Cardiac septum (tissue), 1 donor: ENCODE measurements at places on chromosomes 5 and 9. TPM values are rescaled to one million over a fixed set of nuclear protein-coding genes. Genes with fewer than 3 reads are reported as not detected.
A peak's percentile ranks its signal among the peaks of the same experiment; 100 is the strongest.

The WNT8A gene
- total RNA-seq = not detected

The SNCB gene
- 0.43 TPM for total RNA-seq

The CCL27 gene
- total RNA-seq = not detected

The KDM4C gene
- 16.8 TPM for total RNA-seq

The PFN3 gene
- total RNA-seq = not detected

DNA sequence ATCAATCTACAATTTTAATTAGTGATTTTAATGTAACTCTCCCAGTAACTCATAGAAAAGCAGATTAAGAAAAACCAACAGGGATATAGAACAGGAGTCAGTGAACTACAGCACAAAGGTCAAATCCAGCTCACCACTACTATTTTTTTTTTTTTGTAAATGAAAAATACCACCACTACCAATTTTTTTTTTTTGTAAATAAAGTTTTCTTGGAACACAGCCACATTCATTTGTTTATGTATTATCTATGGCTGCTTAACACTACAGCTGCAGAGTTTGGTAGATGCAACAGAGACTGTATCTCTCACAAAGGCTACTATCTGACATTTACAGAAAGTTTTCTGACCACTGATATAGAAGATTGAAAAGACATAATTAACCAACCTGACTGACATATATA, 11.7 kb downstream of the ZNF510 start:
- no peak for DNase-seq

DNA sequence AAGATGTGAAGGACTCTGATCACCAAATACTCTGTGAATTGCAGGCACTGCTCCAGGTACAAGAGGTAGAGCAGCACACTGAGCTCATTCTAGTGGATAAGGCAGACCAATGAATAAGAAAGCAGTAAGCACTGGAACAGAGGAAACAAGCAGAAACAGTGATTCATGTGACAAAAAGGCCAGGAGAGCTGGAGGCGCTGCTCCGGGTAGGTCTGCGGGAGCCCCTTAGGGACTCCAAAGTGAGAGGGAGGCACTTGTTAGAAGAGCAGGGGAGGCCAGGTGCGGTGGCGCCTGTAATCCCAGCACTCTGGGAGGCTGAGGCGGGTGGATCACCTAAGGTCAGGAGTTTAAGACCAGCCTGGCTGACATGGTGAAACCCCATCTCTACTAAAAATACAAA, 231.6 kb upstream of the NFIL3 start:
- no peak for DNase-seq

- DNase-seq = no peak
Observed at GRCh38 chr5:136011414-136012001, 17.3 kb upstream of the TGFBI start.

DNA sequence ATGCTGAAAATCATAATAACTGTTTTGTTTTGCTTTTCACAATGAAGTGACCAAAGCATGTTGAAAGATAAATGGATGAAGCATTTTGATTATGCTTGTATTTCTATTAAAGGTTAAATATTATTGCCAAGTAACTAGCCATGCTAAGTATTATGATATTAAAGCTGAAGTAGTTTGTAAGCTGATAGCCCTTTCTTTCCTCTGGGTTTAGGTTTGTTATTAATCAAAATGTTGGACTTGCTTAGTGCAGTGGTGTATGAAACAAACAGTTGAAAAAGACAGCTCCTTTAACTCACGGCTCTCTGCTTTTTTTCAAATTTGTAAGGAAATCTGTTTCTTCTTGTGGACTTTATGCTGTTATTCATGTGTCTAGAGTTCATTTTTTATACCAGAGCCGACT, 246.0 kb downstream of the CWC27 start:
- no peak for DNase-seq

DNA sequence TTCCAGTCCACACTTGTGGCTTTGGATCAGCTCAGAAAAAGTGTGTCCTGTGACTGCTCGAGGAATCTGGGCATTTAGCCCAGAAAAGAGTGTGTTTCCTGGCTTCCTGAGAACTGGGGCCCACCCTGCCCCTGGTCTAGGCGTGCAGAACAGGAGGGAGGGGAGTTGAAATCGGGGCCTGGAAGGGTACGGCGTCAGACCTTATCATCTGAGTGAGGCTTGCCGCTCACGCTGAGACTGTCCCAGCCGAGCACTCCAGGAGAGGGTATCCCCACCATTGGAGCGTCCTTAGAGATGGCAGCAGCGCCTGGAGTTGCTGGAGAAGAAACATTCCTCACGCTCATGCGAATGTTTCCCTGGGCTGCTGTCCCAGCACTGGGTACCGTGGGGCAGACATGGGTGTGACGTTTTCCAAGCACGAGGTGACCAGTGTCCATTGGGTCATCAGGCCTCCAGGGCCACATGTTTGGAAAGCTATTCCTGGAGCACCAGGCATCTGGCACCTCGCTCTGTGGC, 22.5 kb downstream of the NEK6 start:
- no peak for DNase-seq

DNA sequence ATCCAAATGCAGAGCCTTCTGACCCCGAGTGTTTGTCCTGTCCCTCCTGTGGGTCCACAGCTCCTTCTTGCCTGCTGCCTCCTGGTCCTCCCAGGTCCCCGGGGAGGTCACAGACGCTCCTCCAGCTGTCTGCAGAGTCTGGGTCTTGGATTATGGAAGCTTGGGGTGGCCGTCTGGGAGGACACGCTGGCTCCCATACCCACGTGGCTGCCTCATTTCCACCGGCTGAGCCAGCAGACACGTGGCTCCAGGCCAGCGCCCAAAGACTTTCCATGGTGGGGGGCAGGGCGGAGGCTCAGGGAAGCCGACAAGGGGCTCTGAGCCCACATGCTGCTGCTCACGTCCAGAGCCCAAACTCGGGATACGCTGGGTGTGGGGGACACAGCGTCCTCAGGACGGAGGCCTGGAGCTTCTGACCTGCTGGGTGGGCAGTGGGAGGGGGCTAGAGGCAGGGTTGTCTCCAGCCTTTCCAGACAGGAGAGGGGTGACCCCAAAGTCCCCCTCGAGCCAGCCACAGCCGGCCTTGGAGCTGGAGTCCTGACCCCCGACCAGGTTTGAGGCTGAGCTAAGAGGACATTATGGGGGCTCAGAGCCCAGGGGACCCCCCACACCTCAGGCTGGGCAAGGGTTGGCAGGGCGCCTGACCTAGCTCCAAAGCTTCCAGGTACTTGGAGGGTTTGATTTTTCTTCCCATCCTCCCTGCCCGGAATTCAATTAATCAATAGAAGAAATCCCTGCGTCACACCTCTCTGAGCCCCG, 24.2 kb upstream of the RNU6ATAC start:
- no peak for DNase-seq

GRCh38 chr5:69502367-69502766, 9.8 kb downstream of the OCLN start:
- no peak for DNase-seq

DNA sequence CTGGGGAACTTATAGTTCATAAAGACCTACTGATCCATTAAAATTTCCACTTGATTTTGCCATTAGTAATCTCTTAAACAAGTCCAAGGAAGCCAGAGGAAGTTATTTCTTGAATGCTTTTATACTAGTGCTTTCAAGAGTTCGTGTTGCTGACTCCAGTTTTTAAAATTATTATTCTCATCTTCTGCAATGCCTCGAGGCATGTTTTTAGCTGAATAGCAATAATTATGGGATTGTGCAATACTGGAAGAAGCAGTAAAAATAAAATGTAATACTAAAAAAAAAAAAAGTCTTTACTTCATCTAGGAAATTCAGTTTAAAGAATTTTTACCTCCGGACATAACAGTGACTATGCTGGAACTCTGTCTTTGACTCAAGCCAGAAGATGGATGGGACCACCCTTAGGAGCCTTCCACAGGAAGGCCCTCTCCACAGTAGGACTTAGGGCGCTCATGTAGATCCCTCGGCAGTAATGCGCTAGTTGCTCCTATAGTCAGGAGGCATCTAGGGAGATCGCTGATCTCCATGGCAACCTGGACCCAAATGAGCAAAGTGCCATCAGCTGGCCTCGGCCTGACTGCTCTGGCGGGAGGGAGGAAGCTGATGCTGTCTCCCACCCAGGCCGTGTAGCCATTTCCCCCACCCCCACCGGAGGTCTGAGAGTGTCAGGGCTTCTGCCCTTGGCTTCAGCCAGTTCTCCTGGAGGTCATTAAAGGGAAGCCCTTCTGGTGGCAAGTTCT, 56.7 kb downstream of the DAPK1 start:
- no peak for DNase-seq

DNA sequence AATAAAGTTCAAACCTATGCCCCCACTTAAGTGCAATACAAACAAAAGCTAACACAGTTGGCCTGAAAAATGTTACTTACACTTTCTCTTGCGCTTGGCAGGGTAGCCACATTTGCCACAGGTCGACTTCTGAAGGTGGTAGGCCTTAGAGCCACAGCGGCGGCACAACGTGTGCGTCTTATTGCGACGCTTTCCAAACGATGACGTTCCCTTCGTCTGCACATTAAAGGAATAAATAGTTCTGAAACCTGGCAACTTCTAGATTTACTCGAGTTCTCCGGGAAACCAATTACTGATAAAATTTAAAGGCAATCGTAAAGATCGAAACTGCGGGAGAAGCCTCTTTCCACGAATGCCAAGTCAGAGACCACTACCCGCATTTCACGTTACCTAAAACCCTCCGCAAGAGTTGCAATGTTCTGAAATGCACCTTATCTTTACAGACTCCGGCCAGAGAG, 602 bp downstream of the RPL37 start:
- no peak for DNase-seq

DNA sequence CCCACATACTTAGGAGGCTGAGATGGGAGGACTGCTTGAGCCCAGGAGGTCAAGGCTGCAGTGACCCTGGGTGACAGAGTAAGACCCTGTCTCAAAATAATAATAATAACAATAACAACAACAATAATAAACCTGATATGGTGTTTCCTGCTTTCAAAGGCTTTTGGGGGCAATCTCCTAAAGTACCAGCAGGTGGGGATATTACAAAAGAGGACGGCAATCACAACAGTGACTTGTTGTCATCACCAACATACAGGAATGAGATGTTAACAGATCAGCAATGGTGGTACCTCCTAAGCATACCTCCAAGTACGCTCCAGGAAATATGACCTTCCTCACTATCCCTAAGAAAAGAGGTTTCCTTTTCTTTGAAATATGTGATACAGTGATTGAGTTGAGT, 91.1 kb upstream of the RNF180 start:
- no peak for DNase-seq

- DNase-seq = peak; percentile 87
Observed at GRCh38 chr9:111896942-111897600, 457 bp downstream of the UGCG start.
